ENCODE measurements at places on chromosomes 5 and 9. TPM values are rescaled to one million over a fixed set of nuclear protein-coding genes. Genes with fewer than 3 reads are reported as not detected.

GRCh38 chr5:92780057-92780456 is 801.0 kb downstream of the NR2F1-AS1 start:
- no peak overlapping the region for H3K27ac ChIP-seq
- no peaks in the 10 kb centered on the region for H3K4me1 ChIP-seq
- no peak overlapping the region for H3K4me3 ChIP-seq
- H3K36me3 ChIP-seq, result no peaks in the 10 kb centered on the region
- DNase-seq, result no peak

- no peak overlapping the region for H3K27ac ChIP-seq
- no peak overlapping the region for H3K4me3 ChIP-seq
- no peaks in the 10 kb centered on the region for H3K4me1 ChIP-seq
- DNase-seq, result no peak
- H3K36me3 ChIP-seq, result no peaks in the 10 kb centered on the region
- peaks cover 2% of the 10 kb centered on the region for H3K27me3 ChIP-seq
Observed at GRCh38 chr5:125559296-125559695, 812.9 kb upstream of the ZNF608 start.

GRCh38 chr5:138979684-138980280 is 104.6 kb upstream of the LRRTM2 start:
- DNase-seq, result no peak
- H3K27me3 ChIP-seq, result no peaks in the 10 kb centered on the region
- no peak overlapping the region for H3K4me3 ChIP-seq
- H3K36me3 ChIP-seq, result no peaks in the 10 kb centered on the region
- peaks cover 12% of the 10 kb centered on the region for H3K4me1 ChIP-seq

DNA sequence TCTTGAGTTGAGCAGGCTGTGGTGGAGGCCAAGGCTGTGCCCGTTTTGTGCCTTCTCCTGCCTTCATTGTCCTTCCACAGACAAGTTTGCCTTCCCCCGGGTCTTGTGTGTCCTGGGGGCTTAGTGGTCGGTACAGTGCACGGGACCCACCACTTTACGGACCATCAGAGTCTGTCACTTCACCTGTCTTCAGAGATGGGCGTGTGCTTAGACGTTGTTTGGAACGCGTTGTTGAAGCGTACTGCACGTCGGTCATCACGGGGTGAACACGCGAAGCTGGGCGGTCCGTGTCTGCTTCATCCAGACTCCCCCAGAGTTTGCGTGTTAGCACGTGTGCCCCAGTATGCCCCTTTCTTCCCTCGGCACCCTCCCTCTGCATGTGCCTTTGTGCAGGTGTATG is 24.8 kb downstream of the CEP72 start:
- H3K36me3 ChIP-seq, result peaks cover 57% of the 10 kb centered on the region
- no peak overlapping the region for H3K27ac ChIP-seq
- H3K27me3 ChIP-seq, result no peaks in the 10 kb centered on the region
- H3K4me3 ChIP-seq, result no peak overlapping the region
- no peaks in the 10 kb centered on the region for H3K4me1 ChIP-seq
- no peak for DNase-seq

DNA sequence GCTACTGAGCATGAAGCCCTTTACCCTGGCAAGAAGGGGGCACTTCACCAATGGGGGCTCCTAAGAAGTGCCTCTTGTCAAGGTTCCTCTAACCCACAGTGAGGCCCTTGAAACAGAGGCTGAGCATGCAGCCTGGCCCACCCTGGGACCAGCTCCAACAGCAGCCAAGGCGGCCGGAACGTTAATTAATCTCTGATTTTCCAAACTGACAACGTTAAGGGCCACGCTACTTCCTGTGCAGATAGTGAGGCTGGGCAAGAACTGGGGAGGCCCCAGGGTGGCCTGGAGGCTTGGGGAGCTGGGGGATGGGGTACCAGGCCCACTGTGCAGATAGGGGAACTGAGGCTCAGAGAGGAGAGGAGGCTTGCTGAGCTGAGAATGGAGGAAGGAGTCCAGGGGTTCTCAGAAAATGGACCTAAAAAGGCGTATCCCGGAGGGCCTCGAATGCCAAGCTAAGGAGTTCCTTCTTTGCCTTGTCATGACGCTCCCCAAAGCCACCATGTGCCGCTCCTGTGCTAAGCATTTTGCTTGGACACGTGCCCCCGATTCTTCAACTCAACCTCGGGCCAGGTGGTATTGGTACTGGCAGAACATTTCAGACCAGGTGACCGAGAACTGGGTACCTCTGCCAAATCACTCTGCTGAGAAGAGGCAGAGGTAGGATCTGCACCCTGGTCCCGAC is 72.0 kb upstream of the STXBP1 start:
- H3K4me1 ChIP-seq, result no peaks in the 10 kb centered on the region
- no peaks in the 10 kb centered on the region for H3K36me3 ChIP-seq
- no peaks in the 10 kb centered on the region for H3K27me3 ChIP-seq
- no peak overlapping the region for H3K4me3 ChIP-seq

DNA sequence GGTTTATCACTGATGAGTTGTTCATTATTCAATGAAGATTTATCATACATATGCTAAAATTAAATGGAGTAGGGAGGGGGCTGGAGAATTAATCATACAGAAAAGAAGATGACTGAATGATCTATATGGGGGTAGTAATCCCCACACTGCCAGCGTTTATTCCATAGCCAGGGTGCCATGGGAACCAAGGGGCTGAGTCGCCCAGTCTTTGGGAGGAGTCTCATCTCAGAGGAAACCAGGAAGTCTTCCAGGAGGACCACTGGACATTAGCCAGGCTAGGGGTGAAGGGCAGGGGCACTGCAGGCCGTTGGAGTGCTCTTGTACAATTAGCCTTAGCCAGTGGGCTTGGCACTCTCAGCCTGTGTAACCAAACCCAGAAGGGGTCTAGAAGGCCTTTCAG is 226.5 kb downstream of the ARL15 start:
- no peaks in the 10 kb centered on the region for H3K27me3 ChIP-seq
- H3K4me3 ChIP-seq, result no peak overlapping the region
- no peaks in the 10 kb centered on the region for H3K4me1 ChIP-seq
- H3K27ac ChIP-seq, result no peak overlapping the region

GRCh38 chr5:72465601-72466563 is 41.3 kb downstream of the ZNF366 start:
- H3K27me3 ChIP-seq, result no peaks in the 10 kb centered on the region
- no peak for DNase-seq
- H3K27ac ChIP-seq, result no peak overlapping the region
- H3K4me1 ChIP-seq, result no peaks in the 10 kb centered on the region

GRCh38 chr5:72695659-72696058 is 120.8 kb upstream of the TNPO1 start:
- DNase-seq, result no peak
- H3K36me3 ChIP-seq, result no peaks in the 10 kb centered on the region
- no peak overlapping the region for H3K4me3 ChIP-seq

GRCh38 chr5:158769079-158769478 is 330.6 kb downstream of the EBF1 start:
- DNase-seq, result no peak
- H3K4me3 ChIP-seq, result no peak overlapping the region
- H3K27me3 ChIP-seq, result no peaks in the 10 kb centered on the region

FBP1 gene
- not detected for total RNA-seq

TMEFF1 gene
- total RNA-seq, result 19.1 TPM

SLC6A19 gene
- total RNA-seq, result not detected

SH3GL2 gene
- not detected for total RNA-seq

All from A673 (cell line).